ENCODE measurements at places on chromosomes 2 and 18.

DNA sequence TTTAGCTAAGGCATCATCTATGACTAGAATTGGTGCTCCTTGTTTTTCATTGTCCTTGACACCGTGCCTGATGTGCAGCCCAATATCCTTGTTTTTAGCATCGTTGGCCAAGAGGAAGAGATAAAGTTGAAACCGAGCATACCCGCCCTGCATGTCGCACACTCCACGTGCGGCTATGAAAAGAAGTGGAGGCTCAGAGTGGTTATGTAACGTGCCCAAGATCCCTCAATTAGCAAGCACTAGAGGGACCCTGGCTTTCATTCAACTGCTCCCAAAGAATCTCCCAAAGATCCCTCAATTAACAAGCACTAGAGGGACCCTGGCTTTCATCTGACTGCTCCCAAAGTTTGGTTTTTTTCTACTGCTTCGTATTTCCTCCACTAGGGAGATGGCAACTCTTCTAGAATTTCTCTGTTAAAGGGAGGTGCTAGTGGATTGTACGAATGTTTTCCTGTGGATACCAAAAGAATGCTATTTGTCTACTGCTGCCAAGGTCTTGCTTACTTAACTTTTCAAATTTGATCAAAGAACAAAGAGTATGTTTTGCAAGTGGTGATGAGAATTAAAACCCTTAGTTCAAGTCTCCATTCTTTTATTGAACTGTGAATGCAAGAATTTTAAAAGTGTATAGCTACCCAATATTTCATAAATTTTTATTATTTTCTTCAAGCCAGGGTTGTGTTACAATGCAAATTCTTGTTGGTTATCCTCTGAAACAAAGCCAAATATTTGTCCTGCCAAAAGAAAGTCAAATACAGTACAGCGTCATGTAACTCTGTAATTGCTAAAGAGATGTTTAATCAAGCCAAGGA is 92.1 kb downstream of the AOX1 start:
- no peak for DNase-seq

DNA sequence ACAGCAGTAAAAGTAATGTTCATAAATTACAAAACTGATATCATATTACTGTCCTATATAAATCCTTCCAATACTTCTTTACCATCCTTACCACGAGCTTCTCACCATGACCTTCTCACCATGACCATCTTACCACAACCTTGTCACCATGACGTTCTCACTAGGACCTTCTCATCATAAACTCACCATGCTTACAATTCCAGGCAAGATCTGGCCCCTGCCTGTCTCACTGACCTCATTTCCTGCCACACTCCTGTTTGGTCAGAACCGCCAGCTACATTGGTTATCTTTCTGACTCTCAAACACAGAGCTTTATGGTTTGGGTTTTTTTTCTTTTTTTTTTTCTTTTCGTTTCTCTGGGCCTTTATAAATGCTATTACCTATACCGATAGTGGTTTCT is 827.6 kb downstream of the RNF144A start:
- DNase-seq = no peak

DNA sequence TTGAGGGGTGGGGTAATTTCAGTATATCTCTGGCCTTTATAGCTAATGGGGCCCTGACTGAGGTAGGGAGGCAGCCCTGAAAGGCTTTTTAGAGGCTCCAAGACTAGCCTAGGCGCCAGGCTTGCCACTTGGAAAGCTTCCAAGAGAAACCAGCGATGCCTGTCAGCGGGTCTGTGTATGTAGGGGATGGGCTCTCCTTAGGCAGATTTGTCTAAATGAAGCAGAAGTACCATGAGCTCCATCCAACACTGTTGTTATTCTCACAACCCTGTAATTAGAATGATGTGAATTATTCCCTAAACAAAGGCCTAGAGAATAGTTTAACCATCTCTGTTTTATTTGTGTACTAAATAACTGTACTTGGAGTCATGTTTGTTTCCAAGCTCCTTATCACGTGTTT is 138.1 kb downstream of the B3GNT2 start:
- no peak for DNase-seq

GRCh38 chr18:13376841-13377351 is 158.3 kb downstream of the LDLRAD4 start:
- peak; percentile 58 for DNase-seq

GRCh38 chr2:157032017-157032416 is 225.5 kb upstream of the GALNT5 start:
- no peak for DNase-seq

Data from stimulated activated CD4-positive, alpha-beta T cell treated with anti-CD3 and anti-CD28 coated beads, Interleukin-4, amount 100 ng/mL, for 48 hours (primary cell).